ENCODE measurements at places on chromosomes 3 and 15.

DNA sequence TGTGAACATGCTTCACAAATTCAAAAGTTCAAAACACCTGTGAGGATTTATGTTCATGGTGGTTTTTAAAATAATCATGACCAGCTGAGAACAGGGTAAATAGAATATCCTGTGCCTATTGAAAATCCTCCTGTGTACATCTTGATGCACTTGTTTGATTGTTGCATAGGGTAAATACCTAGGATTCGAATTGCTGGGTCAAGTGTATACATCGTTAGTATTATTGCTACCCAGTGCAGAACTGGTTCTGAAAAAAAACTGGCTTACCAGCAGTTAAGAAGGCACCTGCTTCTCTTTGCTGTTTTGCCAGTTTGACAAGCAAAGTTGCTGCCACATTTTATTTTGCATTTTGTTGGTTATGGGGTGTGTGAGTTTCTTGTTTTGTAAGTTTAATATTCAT lies 272.6 kb downstream of the CLSTN2 start:
- DNase-seq: no peak

DNA sequence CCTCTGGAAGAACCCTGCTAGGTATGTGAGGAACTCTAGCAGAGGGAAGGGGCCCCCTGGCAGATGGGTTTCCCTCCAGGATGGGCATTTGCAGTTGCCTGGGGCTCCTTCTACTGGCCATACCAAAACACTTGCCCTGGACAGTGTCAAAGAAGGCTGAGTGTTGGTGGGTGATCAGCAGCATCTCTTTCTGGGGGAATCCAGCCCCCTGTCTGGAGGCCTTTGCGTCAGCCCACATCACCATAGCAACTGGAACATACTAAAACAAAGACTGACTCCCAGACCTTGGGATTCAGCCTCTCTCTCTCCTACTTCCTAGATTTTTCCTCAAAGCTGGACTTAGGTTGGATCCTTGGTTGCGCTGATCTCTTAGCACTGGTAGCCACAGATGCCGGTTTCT lies 8.1 kb downstream of the CEMIP start:
- no peak for DNase-seq

DNA sequence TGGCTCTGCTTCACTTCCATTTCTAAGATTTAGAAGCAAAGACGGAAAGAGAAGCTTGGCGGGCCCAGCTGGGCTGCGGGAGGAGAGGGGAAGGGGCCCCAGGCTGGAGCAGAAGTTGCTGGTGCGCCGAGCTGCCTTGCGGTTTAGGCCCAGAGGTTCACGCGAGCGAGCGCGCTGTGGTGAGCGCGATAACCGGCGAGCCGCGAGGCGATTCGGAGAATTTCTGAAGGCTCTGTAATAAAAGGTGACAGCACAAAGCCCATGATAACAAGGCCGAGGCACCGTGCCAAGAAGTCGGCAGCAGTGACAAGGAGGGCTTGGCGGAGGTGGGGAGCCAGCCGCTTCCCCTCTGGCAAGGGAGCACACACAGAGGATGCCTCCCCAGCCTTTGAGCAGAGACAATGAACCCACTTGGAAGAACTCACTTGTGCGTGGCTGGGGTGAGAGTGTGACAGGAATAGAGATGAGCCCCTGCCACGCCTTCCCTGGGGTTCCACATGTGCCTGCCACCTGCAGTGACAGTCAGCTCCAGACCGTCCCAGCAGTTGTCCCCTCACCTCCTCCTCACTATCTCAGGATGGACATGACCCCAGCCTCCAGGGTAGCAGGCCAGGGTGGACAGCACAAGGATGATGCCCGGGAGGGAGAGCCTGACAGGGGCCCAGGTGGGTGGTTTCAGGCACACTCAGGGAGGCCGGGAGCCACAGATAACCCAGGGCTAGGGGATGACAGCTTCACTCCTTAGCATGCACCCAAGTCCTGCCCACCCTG lies 315.2 kb downstream of the UACA start:
- DNase-seq: peak; percentile 26

DNA sequence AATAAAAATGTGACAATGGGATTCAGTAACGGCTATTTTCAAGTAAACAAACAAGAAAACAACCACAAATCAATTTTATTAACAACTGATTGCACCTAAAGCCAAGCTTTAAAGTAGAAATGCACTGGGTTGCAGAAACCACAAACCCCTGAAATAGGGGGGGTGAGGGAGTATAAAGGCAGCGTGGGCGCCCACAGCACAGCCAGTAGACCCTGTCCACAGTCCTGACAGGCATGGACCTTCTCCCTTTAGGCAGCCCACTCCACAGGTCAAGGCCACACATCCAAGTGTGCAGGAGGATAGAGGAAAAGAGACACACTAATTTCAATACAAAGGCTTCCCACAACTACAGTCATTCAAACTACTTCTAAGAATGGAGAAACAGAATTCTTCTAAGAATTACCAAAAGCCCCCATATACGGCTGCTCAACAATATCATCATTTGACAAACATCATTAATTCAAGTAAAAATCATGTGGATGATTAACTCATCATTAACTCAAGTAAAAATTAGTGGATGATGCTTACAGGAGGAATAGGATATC lies 48.7 kb downstream of the CHSY1 start:
- no peak for DNase-seq

GRCh38 chr3:184691397-184692231 lies 20.2 kb downstream of the MAGEF1 start:
- DNase-seq: no peak

GRCh38 chr3:101379658-101380376 lies 59.4 kb upstream of the IMPG2 start:
- DNase-seq: no peak

- no peak for DNase-seq
These were observed 101.0 kb downstream of the ATG7 start for GRCh38 chr3:11373235-11373634.

DNA sequence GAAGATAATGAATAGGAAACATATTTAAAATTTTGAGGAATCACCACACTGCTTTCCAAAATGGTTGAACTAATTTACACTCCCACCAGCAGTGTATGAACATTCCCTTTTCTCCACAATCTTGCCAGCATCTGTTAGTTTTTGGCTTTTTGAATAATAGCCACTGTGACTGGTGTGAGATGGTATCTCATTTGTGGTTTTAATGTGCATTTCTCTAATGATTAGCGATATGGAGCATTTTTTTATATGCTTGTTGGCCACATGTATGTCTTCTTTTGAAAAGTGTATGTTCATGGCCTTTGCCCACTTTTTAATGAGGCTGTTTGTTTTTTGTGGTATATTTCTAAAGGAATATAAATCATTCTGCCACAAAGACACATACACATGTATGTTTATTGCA lies 166.3 kb downstream of the NECTIN3 start:
- no peak for DNase-seq

GRCh38 chr3:65595222-65596028 lies 443.3 kb downstream of the MAGI1 start:
- DNase-seq: no peak

DNA sequence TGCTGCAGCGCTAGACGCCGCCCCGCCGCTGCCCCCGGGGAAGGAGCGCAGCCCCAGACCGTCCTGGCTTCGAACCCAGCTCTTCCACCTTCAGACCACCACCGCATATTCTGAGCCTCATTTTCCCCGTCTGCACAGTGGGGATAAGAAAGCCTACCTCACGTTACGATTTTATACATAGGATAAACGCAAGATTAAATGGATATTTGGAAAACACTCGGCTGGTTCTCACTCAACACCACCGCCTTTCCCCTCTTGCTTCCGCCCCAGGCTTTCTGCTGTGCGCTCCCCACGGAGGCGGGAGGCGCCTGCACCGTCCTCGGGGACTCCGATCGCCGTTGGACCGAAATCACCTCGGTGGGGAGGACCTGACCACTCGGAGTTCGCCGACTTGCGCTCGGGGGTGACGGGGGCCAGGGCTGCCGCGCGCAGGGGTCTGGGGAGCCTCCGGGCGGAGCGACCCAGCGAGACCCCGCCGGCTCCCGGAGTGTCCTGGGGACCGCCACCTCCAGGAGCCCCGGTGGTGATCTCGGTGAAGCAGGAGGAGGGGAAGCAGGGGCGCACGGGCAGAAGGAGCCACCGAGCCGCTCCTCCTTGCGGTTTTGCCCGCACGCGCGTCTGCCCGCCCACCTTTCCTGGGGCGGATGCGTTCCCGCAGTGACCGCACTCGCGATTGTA lies 4.0 kb downstream of the FBXL22 start:
- DNase-seq: peak; percentile 67

DNA sequence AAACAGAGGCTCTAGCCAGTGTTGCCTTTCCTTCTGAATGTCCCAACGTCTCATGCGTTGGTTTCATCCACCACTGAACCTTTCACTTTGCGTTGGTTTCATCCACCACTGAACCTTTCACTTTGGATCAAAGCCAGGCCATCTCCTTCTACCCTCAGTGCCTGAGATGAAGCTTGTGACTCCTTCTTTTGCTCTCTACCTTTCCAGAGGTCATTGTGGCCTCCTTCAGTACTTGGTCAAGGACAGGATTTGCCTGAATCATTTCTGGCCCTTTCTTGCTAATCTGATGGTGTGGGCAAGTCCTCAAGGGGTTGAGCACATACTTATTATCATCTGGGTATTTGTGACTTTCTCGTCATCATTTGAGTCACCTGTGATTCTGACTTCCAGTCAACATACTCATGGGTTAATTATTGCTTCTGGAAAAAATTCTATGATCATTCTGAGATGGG lies 50.0 kb downstream of the SELENOT start:
- no peak for DNase-seq

DNA sequence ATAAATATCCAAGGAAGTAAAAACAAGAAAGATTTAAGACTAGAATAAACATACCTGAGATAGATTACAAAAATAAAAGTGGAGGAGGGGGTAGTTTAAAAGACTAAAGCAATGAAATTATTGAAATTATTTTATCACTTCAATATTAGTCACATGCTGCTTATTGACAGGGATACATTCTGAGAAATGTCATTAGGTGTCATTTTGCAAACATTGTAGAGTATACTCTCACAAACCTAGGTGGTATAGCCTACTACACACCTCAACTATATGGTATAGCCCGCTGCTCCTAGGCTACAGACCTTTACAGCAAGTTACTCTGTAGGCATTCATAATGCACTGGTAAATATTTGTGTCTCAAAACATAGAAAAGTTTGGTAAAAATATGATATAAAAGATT lies 77.1 kb upstream of the MLF1 start:
- DNase-seq: no peak

- no peak for DNase-seq
These were observed 378.1 kb downstream of the GABRB3 start for GRCh38 chr15:26394801-26395200.

GRCh38 chr3:23921052-23921511 lies 4.2 kb downstream of the RPL15 start:
- no peak for DNase-seq

GRCh38 chr3:74004386-74004785 lies 379.6 kb upstream of the PDZRN3 start:
- no peak for DNase-seq

- no peak for DNase-seq
These were observed 4.0 kb downstream of the TMEM212 start for GRCh38 chr3:171847133-171847532.

DNA sequence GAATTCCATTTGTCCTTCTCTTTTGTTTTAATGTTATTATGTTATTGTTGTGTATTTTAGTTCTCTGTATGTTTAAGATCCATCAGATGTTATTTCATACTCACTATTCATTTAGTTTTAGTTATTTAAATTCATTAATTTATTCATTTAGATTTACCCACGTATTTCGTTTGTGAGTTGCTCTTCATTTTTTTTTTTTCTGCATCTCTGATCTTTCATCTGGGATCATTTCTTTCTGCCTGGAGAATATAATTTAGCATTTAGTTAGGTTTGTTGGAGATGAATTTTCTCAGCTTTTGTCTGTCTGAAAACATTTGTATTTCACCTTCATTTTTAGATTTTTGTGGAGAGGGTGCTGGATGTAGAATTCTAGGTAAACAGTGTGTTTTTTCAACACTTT lies 12.9 kb downstream of the NEO1 start:
- no peak for DNase-seq

DNA sequence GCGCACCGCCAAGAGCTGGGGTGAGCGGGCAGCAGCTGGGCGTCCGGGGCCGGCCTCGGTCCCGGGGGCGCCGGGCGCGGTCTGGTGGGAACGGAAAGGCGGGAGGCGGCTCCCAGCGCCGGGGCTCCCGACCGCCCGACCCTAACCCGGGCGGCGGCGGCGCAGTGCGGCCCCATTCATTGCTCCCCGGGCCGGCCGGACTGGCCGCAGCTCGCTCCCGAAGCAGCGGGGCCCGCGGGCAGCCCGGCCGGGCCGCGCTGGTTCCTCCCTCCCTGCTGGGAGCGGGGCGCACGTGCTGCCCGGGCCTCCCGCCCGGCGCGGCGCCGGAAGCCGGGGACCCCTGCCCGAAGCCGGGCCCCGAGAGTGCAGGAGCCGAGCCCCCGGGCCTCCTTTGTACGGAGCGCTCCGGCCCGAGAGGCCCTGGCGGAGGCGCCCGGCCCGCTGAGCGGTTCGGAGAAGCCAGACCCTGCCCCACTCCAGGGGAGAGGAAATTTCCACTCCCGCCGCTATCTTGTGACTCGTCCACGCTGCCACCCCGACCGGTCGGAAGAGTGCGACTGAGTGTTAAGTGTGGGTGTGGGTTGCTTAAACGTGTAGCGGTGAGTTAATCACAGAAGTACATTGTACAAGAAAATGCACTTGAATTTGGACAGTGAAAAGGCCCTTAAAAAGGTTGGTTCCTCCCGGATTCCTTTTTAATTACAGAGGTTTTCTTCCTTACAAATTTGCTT lies 613 bp downstream of the ATP1B3 start:
- peak; percentile 76 for DNase-seq

DNA sequence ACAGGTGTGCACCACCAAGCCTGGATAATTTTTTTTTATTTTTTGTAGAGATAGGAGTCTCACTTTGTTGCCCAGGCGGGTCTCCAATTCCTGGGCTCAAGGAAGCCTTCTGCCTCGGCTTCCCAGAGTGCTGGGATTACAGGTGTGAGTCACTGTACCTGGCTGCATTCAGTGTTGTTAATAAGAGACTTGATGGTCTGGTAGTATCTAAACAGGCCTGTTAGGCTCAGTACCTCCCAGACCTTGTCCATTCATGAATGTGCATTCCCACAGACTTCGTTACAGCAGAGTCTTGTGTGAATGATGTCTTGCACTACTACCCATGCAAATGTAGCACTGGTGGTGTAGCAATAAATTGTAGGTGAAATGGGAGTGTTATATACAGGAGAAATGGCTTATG lies 17.7 kb downstream of the CMTM8 start:
- no peak for DNase-seq

DNA sequence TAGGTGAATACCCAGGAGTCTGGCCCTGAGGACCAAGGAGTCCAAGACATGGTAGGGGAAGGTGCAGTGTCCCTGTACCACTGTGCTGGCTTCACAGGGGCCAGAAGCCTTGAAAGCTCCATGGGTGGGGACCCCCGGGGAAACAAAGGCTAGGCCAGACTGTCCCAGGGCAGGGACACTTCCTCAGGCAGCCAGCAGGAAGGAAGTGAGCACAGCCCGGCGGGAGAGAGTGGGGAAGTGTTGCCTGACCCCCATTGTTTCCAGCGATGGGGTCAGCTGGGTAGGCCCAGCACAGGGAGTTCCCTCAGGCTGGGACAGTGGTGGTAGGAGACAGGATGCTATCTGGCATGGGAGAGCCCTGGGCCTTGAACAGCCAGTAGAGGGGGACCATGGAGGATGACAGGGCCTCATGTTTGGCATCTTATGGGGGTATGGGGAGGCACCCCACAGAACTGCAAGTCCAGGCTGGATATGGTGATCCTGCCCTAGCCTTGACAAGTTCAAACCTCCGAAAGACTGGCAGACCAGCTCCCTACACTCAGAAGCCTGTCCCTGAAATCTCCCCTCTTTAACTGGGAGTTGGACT lies 1.2 kb upstream of the HYAL2 start:
- DNase-seq: no peak

- no peak for DNase-seq
These were observed at the start of gene CSPG4 for GRCh38 chr15:75712668-75713337. TSS of gene CSPG4 (minus strand) at chr15:75712848. CDS start at chr15:75712755, 93 bp downstream.

Data from activated naive CD4-positive, alpha-beta T cell treated with Interleukin-2 at 50 U/mL for 16 hours (primary cell).